ENCODE measurements at places on chromosomes 7 and 10.

DNA sequence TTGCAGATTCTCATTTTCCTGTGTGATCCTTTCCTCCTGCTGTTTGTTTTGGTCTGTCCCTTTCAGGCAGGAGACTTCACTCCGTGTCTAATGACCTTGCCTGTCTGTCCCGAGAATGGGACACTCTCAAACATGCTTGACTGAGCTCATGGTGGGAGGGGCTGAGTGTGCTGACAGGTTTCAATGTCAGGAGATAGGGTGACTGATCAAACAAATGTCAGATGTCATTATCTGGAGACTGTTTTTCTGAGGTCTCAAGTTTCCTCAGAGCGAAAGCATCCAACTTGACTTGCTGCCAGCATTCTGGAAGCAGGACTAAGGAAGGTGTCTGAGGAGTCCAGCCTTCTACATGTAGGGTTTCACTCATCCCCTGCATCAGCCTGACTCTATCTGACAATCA is 228.8 kb upstream of the KIAA1217 start:
- no peak overlapping the region for H3K4me3 ChIP-seq
- H3K27ac ChIP-seq: no peak overlapping the region
- peaks cover 8% of the 10 kb centered on the region for H3K4me1 ChIP-seq
- H3K36me3 ChIP-seq: no peaks in the 10 kb centered on the region
- DNase-seq: no peak

DNA sequence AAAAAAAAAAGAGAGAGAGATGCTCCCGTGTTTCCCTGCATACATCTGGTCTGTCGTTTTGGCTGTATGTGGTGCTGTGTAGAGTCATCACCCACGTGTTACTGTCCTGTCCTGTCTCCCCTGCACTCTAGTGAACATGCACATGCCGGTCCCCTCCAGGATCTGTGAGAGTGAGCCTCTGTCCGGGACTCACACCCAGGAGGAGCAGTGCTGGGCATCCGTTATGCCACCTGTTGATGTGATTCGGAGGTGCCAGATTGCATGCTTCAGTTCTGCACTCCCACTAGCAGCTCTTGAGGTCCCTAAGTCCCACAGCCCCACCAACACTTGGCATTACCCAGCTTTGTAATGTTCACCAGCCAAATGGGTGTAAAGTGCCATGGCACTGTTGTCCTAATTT is 16.4 kb downstream of the GHRHR start:
- DNase-seq: peak; percentile 52
- H3K27me3 ChIP-seq: peaks cover 18% of the 10 kb centered on the region
- H3K36me3 ChIP-seq: no peaks in the 10 kb centered on the region
- peaks cover 17% of the 10 kb centered on the region for H3K4me1 ChIP-seq
- H3K27ac ChIP-seq: no peak overlapping the region

DNA sequence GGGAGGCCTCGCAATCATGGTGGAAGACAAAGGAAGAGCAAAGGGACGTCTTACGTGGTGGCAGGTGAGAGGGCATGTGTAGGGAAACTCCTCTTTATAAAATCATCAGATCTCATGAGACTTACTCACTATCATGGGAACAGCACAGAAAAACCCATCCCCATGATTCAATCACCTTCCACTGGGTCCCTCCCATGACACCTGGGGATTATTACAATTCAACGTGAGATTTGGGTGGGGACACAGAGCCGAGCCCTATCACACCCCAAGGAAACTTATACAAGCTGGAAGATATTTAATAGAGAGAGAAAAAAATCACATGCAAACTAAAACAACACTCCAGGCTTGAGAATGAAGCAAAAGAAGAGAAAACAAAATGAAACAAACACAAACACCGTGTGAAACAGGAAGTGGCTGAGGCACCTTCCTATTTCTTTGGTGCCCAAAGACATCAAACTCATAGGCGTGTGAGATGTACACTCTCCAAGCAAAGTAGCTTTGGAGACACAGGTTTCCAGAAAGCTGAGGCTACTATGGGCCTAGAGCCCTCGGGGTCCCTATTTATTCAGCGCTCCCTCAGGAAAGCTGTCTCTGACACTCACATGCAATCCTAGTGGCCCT is 97.2 kb downstream of the PRKCQ start:
- no peak overlapping the region for H3K4me3 ChIP-seq
- no peaks in the 10 kb centered on the region for H3K4me1 ChIP-seq
- no peaks in the 10 kb centered on the region for H3K27me3 ChIP-seq
- DNase-seq: no peak
- H3K36me3 ChIP-seq: no peaks in the 10 kb centered on the region
- H3K27ac ChIP-seq: no peak overlapping the region

GRCh38 chr7:36260481-36260880 is 107.4 kb downstream of the EEPD1 start:
- DNase-seq: no peak
- H3K27me3 ChIP-seq: no peaks in the 10 kb centered on the region
- no peaks in the 10 kb centered on the region for H3K36me3 ChIP-seq
- no peak overlapping the region for H3K27ac ChIP-seq
- no peak overlapping the region for H3K4me3 ChIP-seq

GRCh38 chr7:3065724-3066143 is 22.1 kb upstream of the CARD11 start:
- DNase-seq: no peak
- H3K27me3 ChIP-seq: peaks cover 22% of the 10 kb centered on the region
- no peak overlapping the region for H3K27ac ChIP-seq
- H3K4me3 ChIP-seq: no peak overlapping the region
- no peaks in the 10 kb centered on the region for H3K4me1 ChIP-seq

DNA sequence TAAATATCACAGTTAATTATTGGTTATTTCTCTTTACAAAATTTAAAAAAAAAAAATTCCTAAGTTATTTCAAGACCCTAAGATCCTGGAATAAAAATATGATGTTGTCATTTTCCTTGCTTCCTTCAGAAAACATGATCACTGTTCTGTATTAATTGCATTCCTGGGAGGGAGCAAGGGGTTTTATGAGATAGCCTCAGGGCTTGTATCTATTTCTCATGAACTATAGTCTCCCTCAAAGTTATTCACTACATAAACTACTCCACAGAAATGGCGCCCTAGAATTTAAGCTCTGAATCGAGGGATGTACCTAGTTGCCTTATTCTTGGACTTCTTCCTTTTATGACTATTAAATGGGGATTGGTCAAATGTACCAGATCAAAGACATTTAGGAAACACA is 170.3 kb downstream of the CHRM2 start:
- no peaks in the 10 kb centered on the region for H3K27me3 ChIP-seq
- H3K4me1 ChIP-seq: no peaks in the 10 kb centered on the region
- H3K27ac ChIP-seq: no peak overlapping the region
- no peaks in the 10 kb centered on the region for H3K36me3 ChIP-seq
- H3K4me3 ChIP-seq: no peak overlapping the region

- no peak for DNase-seq
- H3K36me3 ChIP-seq: peaks cover 8% of the 10 kb centered on the region
- H3K27me3 ChIP-seq: no peaks in the 10 kb centered on the region
- no peak overlapping the region for H3K27ac ChIP-seq
Observed at GRCh38 chr10:101545898-101546297, 42.2 kb downstream of the POLL start.

DNA sequence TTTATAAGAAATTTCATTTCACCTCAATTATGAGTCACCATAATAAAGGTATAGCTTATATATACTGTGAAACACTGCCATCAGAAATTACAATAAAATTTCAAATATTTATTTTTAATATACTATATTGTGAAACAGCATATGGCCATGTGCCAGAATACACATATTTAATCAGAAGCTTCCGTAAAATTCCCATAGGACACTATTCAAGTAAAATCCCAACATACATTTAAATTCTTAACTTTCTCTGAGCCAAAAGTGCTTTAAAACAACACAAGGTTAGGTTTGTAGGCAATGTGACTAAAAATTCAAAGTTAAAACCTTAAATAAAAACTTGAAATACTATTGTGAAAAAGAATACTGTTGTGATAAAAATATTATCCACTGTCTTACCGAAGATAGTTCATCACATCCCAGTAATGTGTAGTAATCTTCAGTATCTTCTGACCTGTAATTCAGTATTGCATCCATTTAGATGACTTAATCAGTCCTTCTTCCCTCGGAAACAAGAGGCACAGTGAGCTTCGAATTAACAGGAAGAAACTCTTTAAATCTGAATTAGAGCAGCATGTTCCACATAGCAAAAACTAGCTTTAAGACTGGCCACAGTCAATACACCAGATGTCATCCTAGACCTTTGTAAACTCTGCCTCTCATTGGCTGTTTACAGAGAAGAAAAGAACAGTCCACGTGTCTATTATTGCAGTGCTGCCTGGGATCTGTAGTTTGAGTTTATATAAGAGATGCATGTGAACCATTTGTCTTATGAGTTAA is at the start of gene DNAJC12:
TSS of gene DNAJC12 (minus strand) at position 648 of the 774 bp plus-strand sequence. CDS start at position 471, 177 bp downstream.
- peak within 1 kb of the TSS; percentile 10 for H3K4me3 ChIP-seq
- no peaks in the 10 kb centered on the region for H3K36me3 ChIP-seq
- no peak for DNase-seq
- H3K27me3 ChIP-seq: no peaks in the 10 kb centered on the region
- H3K4me1 ChIP-seq: no peaks in the 10 kb centered on the region

DNA sequence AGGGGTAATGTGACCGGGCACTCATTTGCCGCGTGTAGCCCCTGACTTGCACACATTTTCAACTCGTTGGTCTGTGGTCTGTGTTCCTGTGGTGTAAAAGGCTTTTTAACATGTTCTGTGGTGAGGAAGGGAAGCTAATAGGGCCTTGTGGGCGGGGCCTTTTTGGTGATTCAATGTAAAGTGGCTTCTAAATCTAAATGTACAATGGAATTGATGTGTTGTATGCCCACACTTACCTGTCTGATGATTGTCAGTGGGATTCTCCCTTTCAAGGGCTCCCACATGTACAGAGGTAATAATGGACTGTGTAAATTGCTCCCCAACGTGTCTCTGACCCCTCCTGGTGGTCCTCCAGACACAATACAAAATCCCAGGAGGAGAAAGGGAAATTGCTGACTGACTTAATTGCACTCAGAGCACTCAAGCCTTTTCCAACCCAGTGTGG is 43.1 kb upstream of the GATAD1 start:
- no peaks in the 10 kb centered on the region for H3K27me3 ChIP-seq
- no peak for DNase-seq
- H3K36me3 ChIP-seq: no peaks in the 10 kb centered on the region
- peaks cover 11% of the 10 kb centered on the region for H3K4me1 ChIP-seq
- H3K4me3 ChIP-seq: no peak overlapping the region
- H3K27ac ChIP-seq: no peak overlapping the region

GRCh38 chr7:40506158-40506557 is 371.4 kb downstream of the SUGCT start:
- H3K4me3 ChIP-seq: no peak overlapping the region
- DNase-seq: no peak
- H3K27me3 ChIP-seq: no peaks in the 10 kb centered on the region
- H3K27ac ChIP-seq: no peak overlapping the region
- no peaks in the 10 kb centered on the region for H3K36me3 ChIP-seq

GRCh38 chr7:40709062-40709964 is 574.5 kb downstream of the SUGCT start:
- no peak overlapping the region for H3K4me3 ChIP-seq
- no peaks in the 10 kb centered on the region for H3K27me3 ChIP-seq
- DNase-seq: no peak

- no peak overlapping the region for H3K4me3 ChIP-seq
- no peaks in the 10 kb centered on the region for H3K36me3 ChIP-seq
- H3K27ac ChIP-seq: no peak overlapping the region
- no peaks in the 10 kb centered on the region for H3K4me1 ChIP-seq
- no peak for DNase-seq
Observed at GRCh38 chr10:85510682-85511081, 855.9 kb downstream of the GRID1 start.

- H3K27ac ChIP-seq: no peak overlapping the region
- no peaks in the 10 kb centered on the region for H3K36me3 ChIP-seq
- H3K27me3 ChIP-seq: no peaks in the 10 kb centered on the region
- no peaks in the 10 kb centered on the region for H3K4me1 ChIP-seq
- H3K4me3 ChIP-seq: no peak overlapping the region
Observed at GRCh38 chr10:51773681-51774080, 74.3 kb upstream of the CSTF2T start.

GRCh38 chr10:62696798-62697197 is 107.7 kb upstream of the ADO start:
- H3K27me3 ChIP-seq: no peaks in the 10 kb centered on the region
- no peaks in the 10 kb centered on the region for H3K4me1 ChIP-seq

DNA sequence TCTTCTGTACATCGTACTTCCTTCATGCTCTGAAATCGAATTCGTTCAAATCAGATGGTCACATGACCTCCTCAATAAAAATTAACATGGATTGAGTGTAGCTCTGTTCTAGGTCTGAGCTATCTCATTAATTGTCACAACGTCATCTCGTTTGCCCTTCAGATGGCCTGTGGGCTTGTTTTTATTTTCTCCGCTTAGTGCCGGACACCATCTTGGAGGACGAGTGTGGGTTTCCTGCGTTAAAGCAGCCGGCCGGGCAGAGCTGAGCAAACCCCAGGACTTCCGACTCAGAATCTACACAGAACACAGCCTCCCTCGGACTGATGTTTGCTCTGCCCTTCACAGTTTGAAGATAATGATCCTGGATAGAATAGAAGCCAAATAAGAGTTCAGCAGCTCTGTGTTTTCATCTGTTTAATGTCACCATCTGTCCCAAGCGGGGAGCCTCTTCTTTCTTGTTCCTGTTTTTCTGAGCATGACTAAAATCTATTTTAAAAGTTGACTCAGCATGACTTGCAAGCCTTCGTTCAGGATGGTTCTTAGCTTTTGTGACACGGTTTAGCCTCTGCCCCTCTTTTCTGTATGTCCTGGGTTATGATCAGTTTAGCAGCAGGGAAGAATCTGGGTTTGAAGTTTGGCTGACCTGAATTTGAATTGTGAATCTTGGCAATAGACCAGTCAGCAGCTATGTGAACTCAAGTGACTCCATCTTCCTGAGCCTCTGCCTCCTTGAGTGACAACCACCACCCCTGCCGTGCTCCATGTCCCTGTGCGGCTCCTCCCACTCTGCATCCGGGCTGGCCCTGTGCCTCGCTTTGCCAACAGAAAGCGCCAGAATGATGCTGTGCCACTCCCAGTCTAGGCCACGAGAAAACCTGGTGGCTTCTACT is 30.6 kb upstream of the GALNTL5 start:
- H3K27me3 ChIP-seq: no peaks in the 10 kb centered on the region
- no peak overlapping the region for H3K4me3 ChIP-seq
- peak overlapping the region; percentile 69 for H3K27ac ChIP-seq
- H3K4me1 ChIP-seq: peaks cover 21% of the 10 kb centered on the region

DNA sequence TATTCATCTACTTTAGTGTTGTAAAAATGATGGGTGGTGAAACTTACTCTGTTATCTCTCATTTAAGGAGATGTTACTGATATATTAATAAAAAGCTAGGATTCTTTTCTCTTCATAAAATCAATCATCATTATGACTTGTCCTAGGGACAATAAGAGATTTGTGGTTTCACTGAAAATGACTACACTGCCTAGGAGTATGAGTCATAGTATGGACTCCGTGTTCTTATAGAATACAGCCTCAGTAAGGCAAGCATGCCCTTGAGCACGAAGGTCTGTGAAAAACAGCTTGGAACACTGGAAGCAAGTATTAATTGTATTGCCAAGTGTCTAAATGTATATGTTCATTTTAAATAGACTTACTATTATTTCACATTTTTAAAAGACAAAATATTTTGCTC is 749.2 kb upstream of the PCDH15 start:
- no peak overlapping the region for H3K4me3 ChIP-seq
- H3K27ac ChIP-seq: no peak overlapping the region
- H3K36me3 ChIP-seq: no peaks in the 10 kb centered on the region
- no peak for DNase-seq
- H3K27me3 ChIP-seq: no peaks in the 10 kb centered on the region
